ENCODE measurements at places on chromosomes 12 and 14.

GRCh38 chr14:101228949-101229541 is 325.5 kb upstream of the RTL1 start:
- DNase-seq: no peak

DNA sequence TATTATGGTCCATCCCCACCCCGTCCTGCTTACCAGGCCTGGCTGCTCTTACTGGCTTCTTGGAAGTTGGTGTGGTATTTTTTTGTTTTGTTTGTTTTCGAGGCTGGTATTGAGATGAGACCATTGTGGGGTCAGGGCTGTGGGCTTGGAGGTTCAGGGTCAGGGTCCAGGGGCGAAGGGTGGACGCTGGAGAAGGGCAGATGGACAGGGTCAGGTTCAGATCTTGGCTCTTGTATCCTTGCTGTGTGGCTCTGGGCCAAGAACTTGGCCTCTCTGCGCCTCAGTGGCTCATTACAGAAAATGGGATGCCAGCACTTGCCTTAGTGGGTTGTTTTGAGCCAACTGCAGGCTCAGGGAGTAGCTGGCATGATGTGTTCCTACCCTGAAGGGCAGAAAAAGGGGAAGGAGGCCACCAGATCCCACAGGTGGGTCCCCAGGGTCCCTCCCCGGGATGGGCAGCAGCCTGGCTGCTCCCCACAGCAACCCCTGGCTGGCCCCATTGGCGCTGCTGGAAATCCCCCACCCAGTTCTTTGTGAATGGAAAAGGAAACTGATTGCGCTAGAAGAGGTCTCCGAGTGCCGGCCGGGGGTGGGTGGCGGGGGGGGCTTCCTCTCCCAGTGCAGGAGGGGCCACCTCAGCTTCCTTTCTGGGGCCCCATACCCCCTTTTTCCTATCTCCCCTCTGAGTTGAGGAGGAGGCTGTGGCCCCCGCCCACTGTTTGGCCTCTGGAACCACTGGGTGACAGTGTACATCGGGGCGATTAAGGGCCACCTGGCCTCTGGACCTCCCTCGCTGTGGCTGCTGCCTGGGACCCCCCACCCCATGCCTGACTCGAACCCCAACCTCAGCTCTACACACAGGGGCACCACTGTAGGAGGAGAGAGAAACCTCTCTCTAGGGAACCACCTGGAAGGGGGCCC is 25.0 kb downstream of the SH2B3 start:
- peak; percentile 44 for DNase-seq

GRCh38 chr14:23432946-23433345 is 2.5 kb downstream of the MYH7 start:
- no peak for DNase-seq

DNA sequence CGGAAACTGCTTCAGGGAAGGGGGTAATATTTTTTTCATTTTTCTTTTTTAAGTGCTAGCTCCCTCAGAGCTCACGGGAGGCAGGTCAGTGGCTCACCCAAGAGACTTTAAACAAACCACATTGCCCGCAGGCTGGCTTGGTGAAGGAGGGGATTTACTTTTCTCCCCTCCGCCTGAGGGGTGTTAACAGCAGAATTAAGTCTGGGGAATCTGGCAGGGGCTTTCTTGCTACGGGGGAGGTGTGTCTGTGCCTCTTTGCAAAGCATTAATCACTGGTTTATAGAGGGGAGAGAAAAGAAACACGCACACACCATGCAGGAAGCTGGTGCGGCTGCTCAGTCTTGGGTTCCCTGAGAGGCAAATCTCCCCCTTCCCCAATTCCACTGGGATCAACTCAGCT is 26.2 kb upstream of the TBX3 start:
- DNase-seq: no peak

GRCh38 chr14:105204206-105204930 is 23.3 kb upstream of the NUDT14 start:
- no peak for DNase-seq
